Activated T-helper 2 cell treated with anti-CD3 and anti-CD28 coated beads, Interferon-gamma antibody, Interleukin-2, Interleukin-4, amounts not matched to agents 10 μg/mL and 5 μg/mL and 100 μg/mL, durations not matched to agents 14 hours and 24 hours and 36 hours (primary cell): ENCODE measurements at places on chromosomes 6 and 20. TPM values are rescaled to one million over a fixed set of nuclear protein-coding genes. Genes with fewer than 3 reads are reported as not detected.

The BNIP5 gene
- total RNA-seq = not detected in 2 replicates

The MYO6 gene
- 0.41 and 0.60 TPM in 2 replicates for total RNA-seq

The RRAGD gene
- total RNA-seq = 6.3 and 7.2 TPM in 2 replicates

The LY6G6D gene
- not detected in 2 replicates for total RNA-seq

The GRM1 gene
- total RNA-seq = not detected in 2 replicates

The SLC22A23 gene
- 0.07 TPM in 1 of 2 replicates, not detected in the other for total RNA-seq

The POPDC3 gene
- total RNA-seq = not detected in 2 replicates

The SNHG17 gene
- 78.7 and 83.7 TPM in 2 replicates for total RNA-seq

DNA sequence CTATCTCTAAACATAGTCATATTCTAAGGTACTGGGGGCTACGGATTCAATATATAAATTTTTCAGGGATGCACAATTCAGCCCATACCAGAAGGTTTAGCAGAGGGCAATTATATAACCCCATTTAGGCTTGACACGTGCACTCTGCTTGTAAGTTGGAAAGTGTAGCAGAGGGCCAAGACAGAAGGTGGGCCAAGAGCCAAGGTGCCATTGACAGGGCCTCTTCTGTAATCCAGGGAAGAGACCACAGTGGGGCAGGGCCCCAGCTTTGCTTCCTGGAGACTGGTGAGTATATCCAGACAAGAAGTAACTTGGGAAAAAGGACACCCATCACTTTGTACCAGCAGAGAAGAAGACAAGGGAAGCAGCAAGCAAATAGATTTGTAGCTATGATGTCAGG is 672.4 kb upstream of the MARCKS start:
- no peak for DNase-seq

DNA sequence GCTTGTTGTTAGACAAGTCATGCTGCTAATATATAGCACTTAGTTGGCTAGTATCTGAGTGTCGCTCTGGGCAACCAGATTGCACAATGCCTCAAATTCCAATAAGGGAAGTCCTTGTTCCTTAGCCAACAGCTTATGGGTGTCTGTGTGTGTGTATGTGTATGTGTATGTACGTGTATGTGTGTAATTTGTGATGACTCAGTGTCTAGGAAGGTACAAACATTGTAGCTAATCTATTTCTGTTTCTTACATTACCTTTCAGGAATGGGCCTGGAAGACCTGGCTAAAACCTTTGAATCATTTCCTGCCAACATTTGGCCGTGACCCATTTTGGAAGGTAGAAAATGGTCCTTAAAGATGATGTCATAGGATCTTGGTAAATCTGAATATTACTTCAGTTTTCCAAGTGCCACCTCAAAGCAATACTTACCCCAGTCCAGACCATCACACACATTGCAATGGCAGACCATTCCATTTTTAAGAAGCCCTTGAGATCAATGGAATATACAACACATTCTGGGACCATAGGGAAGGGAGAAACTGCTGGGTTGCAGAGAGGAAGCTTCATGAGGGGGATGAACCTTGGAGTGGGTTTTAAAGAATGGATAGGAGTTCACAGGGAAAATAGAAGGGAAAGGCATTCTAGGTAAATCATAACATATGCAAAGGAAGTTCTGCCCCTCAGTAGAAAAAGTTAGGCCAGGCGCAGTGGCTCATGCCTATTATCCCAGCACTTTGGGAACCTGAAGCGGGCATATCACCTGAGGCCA is 25.1 kb downstream of the NEDD9 start:
- no peak for DNase-seq

- no peak for DNase-seq
Observed at GRCh38 chr20:61604549-61604948, 352.5 kb downstream of the CDH4 start.

DNA sequence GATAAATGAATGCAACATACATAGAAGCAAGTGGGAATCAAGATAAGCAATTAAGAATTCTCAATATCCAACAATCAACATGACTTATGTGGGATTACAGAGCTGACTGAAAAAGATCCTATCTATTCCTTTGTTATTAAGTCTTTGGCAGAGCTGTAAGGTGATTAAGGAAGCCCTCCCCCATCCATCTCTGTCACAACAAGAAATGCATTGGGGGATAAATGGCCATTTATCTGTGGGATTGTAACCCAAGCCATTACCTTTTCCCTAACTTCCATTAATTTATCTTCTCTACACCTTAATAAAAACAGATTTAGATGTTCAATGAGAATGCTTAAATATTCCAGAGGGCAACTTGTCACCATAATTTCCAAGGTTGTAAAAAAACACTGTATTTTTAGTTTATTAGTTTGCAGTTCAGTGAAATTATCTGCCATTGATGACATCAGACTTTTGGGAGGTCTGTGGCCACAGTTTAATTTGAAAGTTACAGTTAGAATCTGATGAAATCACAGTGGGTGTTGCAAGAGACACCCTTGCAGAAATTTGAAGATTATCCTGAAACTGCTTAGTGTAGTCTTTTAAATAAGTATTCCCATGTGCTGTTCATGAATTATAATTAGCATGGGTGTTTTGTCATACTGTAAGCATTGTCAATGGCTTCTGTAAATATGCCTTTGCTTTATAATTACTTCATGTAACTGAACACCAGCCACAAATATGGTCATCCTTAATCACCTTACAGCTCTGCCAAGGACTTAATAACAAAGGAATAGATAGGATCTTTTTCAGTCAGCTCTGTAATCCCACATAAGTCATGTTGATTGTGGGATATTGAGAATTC is 49.4 kb upstream of the FYN start:
- DNase-seq = no peak

DNA sequence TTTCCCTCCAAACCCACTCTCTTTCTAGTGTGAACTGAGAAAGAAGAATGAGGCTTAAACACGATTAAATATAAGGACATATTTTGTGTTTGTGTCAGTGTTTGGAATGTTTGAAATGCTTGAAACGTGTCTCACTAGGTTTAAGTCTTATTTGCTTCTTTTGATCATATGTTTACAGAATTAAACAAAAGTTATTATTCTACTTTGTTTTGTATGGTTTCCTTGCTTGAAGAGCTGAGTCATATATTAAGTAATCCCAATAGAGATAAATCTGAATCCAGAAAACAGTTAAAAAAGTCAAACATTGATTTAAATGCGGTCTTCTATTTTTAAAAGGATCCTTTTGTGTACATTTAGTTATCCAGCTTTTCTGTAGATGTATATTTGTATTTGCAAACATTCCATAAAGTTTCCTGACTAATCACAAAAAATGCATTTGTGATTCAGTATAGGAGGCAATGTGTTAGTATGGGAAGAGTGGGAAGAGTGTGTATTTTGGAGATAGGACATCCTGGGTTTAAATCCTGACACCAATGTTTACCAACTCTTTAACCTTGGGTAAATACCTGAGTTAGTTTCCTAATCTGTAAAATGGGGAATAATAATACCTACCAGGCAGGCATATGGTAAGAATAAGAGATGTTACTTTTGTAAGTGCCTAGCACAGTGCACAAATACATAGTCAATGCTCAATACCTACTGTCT is 72.9 kb downstream of the TSBP1 start:
- DNase-seq = no peak

GRCh38 chr20:20216941-20217340 is 151.0 kb upstream of the INSM1 start:
- DNase-seq = no peak

DNA sequence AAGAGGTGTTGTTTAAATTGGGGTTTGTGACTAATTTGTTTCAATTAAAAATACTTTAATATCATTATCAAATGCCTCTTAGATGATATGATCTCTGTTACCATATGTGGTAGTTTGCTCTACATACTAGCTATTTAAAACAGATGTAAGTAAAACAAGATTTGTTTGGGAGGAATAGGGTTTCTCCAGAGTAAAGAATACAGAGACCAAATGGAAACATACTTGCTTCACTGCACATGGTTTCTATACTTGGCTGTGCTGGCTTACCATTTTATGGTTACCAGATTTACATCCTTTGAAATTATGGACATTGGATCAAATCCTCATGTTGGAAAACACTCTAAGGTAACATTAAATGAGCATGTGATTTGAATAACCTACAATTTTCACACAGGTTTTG is 588.3 kb downstream of the CD109 start:
- no peak for DNase-seq

- DNase-seq = no peak
Observed at GRCh38 chr6:36809941-36810803, 29.1 kb downstream of the CPNE5 start.

DNA sequence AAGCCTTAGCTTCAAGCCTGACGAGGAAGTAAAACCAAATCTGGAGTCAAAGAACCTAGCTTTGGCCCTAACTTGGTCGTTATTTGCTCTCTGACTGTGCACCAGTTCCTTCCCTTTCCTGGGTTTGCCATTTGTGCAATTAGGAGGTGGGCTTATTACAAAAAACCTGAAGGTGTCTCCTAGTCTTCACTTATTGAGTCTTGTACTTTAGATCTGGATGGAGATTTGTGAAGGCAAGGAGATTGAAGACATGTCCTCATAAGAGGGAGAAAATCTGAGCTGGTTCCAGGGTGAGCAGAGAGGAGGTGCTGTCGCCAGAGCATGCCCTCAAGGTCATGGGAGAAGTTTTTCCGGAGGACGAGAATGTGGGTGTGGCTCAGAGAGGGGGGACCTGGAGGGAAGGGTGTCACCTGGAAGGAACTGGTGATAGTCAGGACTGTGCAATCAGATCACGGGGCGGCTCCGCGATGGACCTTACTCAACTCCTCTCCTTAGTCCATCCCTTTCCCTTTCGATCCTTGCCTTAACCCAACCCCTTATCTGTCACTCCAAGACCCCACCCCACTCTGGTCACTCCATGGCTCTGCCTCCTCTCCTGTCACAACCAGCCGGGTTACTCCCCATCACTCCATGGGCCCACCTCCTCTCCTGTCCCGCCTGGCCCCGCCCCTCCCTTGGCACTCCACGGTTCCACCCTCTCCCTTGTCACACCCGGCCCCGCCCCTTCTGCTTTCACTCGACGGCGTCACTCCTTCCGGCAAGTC is 588 bp upstream of the ACSS2 start:
- no peak for DNase-seq

- DNase-seq = no peak
Observed at GRCh38 chr20:14580418-14581074, 243.1 kb upstream of the FLRT3 start.
